ENCODE measurements at places on chromosomes 3 and 15. TPM values are rescaled to one million over a fixed set of nuclear protein-coding genes. Genes with fewer than 3 reads are reported as not detected.

The WDR93 gene
- 0.08 TPM for polyA plus RNA-seq

The THPO gene
- not detected for polyA plus RNA-seq

The ZPLD1 gene
- not detected for polyA plus RNA-seq

The HTR3E gene
- polyA plus RNA-seq, result not detected

The CIDEC gene
- polyA plus RNA-seq, result not detected

The KBTBD13 gene
- polyA plus RNA-seq, result not detected

The RBP2 gene
- not detected for polyA plus RNA-seq

Measured in CD8-positive, alpha-beta memory T cell (primary cell).